ENCODE measurements at places on chromosomes 5 and 9.

- DNase-seq: peak; percentile 73
Measured at GRCh38 chr5:179820483-179821297, at the start of gene SQSTM1. SQSTM1 (plus strand) TSS chr5:179820905; CDS start chr5:179820937, 32 bp downstream.

- peak; percentile 90 for DNase-seq
Measured at GRCh38 chr9:137254624-137255447, at the start of gene NELFB. NELFB (plus strand) TSS chr9:137255327.

DNA sequence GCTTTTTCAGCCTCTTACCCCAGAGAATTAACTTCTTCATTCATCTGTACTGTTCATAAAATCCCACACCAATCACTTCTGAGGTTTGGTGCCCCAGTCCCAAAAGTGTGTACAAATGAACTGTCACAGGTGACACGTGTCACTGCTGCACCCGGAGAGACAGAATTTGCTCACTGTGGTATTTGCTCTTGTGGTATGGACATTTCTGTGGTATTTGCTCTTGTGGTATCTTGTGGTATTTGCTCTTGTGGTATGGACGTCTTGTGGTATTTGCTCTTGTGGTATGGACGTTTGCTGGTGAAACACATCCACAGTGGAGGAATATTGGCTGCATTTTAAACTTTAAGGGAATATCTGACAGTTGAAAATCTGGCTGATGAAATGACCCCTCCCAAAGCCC is 214.9 kb upstream of the DAP start:
- no peak for DNase-seq

DNA sequence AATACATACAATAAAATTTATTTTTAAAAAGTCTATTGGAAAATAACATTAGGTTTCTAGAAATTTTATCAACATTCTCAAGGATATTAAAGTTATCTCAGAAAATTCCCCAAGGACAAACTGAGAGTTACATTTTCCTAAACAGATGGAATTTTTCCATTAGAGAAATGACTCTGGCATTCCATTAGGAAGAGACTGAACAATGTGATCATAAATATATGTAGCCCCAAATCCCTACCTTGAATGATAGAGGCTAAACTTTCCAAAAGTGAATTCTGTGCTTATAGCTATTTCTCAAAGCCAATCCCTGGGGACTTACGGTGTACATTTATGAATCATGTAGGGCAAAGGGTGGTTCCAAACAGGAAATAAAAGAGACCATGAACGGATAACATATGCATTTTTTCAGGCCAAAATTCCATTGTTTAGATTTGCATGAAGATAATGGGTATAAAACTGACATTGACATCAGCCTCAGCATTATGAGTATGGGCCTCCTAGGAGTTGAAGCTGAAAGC is 1181.0 kb upstream of the DMAC1 start:
- DNase-seq: no peak

GRCh38 chr5:116905885-116906284 is 331.3 kb upstream of the SEMA6A start:
- no peak for DNase-seq

- DNase-seq: no peak
Measured at GRCh38 chr5:141940695-141941271, 17.1 kb downstream of the DELE1 start.

GRCh38 chr5:140391732-140392131 is 9.9 kb upstream of the ANKHD1 start:
- no peak for DNase-seq

GRCh38 chr5:89204756-89205155 is 321.8 kb upstream of the MEF2C start:
- no peak for DNase-seq

DNA sequence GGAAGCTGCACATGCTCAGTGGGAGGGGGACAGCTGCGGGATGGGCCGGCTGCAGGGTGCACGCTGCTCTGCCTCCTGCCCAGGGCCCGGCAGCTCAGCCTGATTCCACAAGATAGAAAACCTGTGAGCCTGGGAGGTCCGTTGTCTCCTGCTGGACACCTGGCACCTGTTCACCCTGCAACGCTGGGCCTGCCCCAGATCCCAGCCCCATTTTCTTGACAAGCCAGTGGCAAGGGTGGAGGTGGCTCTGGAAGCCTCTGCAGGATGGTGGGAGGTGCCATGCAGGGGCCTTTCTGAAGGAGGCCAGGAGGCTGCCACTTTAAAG is 68.1 kb upstream of the RNF130 start:
- no peak for DNase-seq

DNA sequence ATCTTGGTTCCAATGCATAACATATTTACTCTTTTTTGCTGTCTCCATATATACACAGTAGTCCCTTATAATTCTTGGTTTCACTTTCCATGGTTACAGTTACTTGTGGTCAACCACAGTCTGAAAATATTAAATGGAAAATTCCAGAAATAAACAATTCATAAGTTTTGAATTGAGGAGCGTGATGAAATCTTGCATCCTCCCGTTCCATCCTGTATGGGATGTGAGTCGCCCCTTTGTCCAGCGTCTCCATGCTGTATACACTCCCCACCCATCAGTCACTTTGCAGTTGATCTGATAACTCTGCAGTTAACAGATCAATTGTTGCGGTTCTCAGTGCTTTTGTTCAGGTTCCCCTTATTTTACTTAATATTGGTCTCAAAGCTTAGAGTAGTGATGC is 11.5 kb upstream of the FAF2 start:
- DNase-seq: no peak

GRCh38 chr9:118595719-118596305 is 773.4 kb downstream of the BRINP1 start:
- peak; percentile 71 for DNase-seq

DNA sequence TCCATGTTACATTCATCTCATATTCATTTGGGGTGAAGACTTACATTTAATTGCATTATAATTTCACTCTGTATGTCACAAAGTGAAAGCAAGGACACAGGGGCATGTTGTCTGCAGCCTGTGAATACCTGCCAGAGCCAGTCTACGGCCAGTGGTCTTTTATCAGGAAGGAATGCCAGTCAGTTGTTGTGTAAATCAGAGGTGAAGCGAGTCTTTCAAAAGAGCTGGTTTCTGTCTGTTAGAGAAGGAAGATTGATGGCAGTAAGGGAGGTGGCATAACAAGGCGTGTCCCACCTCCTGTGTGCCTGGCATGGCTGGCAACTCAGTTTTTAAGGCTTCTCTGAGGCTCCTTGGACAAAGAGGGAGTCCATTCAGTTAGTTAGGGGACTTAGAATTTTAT is 18.1 kb upstream of the SYK start:
- DNase-seq: peak; percentile 72

DNA sequence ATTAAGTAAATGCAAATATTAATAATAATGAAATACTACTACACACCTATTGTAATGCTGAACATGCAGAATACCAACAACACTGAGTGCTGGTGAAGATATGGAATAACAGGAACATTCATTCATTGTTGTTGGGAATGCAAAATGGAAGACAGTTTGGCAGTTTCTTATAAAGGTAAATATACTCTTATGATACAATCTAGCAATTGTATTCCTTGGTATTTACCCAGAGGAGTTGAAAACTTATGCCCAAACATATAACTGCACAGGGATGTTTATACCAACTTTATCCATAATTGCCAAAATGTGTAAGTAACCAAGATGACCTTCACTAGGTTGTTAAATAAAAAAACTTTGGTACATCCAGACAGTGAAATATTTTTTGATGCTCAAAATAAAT is 636.8 kb downstream of the PRR16 start:
- DNase-seq: no peak

DNA sequence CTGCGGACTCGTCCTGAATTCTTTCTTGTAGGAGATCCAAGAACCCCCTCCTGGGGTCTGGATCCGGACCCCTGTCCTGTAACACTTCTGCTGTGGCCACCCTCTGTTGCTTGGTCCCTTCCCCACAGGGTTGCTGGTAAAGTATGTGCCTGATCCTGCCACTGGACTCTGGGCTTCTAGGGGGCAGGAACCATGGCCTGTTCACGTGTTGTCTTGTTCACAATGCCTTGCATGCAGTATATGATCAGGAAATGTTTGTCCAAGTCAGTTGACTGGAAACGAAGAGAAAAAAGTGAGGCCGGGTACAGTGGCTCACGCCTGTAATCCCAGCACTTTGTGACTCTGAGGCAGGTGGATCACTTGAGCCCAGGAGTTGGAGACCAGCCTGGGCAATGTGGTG is 139.3 kb upstream of the ALDH1B1 start:
- no peak for DNase-seq

DNA sequence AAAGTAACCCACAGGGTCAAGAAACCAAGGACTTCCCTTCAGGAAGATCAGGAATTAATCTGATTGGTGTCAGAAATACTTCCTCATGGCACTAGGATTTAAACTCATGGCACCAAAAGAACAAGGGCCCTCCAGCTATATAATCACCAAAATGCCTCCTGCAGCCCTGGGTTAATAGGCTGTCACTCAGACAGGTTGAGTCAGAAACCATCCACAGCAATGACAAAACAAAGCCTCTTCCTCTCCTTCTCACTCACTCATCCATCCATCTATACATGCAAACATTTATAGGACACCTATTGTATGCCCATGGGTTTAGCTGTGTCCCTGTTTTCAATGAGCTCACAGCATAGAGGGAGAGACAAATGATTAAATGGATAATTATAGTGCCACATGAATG is 62.5 kb upstream of the SPOCK1 start:
- no peak for DNase-seq

- DNase-seq: peak; percentile 39
Measured at GRCh38 chr5:95134326-95134725, 150.6 kb downstream of the MCTP1 start.

DNA sequence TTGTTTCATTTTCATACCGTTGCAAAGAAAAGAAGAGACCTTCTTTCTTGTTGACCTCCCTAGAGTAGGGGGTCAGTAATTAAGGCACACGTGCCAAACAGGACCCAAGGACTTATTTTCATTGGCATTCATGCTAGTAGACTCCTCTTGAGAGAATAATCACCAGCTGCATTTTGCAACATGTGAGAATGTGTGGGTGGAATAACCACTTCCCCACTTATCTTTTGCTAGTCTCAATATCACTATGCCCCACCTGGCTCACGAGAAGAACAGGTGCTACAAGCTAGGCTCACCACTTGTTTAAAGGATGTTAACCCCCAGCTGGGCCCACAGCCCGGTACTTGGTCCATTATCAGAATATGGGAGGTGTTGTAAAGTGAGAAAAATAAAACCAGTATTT is 460.7 kb upstream of the MEF2C start:
- no peak for DNase-seq

DNA sequence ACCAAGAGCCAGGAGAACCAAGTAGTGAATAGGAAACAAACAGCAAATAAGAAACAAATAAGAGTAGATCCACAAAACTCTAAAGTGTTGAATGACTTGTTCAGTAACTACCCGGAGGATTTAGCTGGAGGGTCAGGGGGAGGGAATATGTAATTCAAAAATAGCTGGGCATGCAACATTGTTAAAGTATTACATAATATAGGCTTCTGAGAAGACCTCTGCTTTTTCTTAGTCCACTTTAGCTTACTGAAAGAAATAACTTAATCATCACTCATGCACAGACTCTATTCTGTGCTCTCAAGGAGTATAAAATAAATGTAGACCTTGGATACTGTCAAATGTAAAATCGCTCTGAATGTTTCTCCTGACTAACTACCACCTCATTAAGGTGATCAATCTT is 183.2 kb upstream of the POU5F2 start:
- DNase-seq: no peak

DNA sequence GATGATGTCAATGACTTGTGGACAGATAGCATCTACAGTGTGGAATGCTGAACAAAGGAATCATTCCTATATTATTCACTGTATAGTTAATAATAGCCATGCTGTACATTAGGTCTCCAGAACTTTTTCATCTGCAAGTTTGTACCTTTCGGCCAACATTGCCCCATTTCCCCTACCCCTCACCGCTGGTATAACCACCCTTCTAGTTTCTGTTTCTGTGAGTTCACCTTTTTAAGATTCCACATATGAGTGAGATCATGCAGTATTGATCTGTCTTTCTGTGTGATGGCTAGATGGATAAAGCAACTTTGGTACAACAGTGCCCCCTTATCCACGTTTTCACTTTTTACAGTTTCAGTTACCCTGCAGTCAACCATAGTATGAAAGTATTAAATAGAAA is 18.8 kb upstream of the ALDH1B1 start:
- no peak for DNase-seq

GRCh38 chr9:3873818-3874217 is 348.0 kb upstream of the RFX3 start:
- no peak for DNase-seq

- DNase-seq: no peak
Measured at GRCh38 chr5:147245381-147246165, 10.7 kb downstream of the STK32A start.

- DNase-seq: no peak
Measured at GRCh38 chr5:31449174-31449573, 82.7 kb downstream of the DROSHA start.

GRCh38 chr9:3916411-3916810 is 383.5 kb downstream of the GLIS3 start:
- no peak for DNase-seq

GRCh38 chr9:23752859-23753258 is 73.2 kb downstream of the ELAVL2 start:
- no peak for DNase-seq

GRCh38 chr5:121640298-121640697 is 211.4 kb upstream of the FTMT start:
- DNase-seq: no peak

GRCh38 chr9:87622923-87623322 is 103.0 kb upstream of the CTSL start:
- no peak for DNase-seq

DNA sequence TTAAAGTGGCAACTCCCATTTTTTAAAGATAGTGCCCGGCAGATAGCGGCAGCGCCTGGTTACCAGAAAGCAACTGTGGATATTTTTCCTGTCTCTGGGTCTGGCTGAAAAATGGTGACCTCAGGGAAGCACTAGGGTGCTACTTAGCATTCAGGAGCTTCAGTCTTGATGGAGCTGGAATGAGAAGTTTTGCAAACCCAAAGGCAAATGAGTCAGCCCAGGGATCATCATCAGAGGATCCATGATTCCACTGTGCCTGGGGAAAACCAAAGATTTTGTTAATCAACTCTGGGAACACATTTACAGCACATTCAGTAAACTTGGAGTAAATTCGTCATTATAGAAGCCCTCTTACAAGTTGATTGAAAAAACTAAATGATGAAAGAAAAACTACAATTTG is 26.7 kb downstream of the F2R start:
- DNase-seq: no peak

GRCh38 chr5:136135536-136135935 is 2.9 kb downstream of the SMAD5 start:
- DNase-seq: no peak

DNA sequence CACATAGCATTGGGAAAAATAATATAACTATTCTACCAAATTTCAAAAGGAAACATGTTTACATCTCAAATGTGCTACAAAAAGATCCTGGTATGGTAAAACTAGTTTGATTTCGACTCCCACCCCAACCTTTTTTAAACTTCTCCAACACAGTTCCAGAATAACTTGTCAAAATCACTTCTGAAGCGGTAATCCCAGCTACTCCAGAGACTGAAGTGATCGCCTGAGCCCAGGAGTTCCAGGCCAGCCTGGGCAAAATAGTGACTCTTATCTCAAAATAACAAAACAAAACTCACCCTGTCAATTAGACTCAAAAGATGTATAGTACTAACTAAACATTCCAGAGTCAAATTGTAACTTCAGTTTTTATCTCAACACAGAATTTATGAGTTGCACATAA is 71.3 kb upstream of the RNF38 start:
- no peak for DNase-seq

Data from H9 (cell line).